Renal pelvis (tissue), 12 donors: ENCODE measurements at places on chromosomes 7 and 10.

- no peak for DNase-seq
Measured at GRCh38 chr7:94907811-94908322, 473 bp downstream of the PPP1R9A start.

GRCh38 chr10:73992899-73993788 lies 4.8 kb upstream of the VCL start:
- no peak for DNase-seq

DNA sequence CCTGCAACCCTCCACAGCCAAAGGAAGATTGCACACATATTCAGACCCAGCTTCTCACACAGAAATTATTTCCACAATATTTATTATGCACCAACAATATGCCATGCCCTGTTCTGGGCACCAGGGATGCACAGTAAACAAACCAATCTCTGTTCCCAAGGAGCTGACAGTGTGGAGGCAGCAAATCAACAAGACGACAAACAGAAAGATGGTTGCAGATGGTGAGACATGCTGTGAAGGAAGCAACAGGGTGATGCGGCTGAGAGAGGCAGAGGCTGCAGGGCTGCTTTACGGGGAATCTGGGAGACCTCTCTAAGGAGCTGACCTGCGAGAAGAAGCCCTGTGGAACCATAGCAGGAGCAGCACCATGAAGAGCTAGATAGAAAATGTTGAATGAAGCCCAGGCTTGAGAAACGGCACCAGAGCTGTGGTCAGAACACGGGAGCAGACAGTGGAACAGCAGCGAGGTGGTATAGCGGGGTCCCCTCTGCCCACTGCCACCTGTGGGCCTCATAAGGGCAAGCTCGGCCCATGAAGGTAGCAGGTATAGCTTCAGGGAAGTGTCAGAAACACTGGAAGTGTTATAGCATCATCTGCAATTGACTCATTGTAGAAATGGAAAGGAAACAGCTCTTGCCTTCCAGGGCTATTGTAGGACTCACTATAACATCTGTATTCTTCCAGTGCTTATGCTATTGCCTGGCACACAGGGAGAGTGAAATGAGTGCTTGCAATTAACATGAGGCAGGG lies 17.4 kb downstream of the RBP3 start:
- DNase-seq, result no peak

- DNase-seq, result no peak
Measured at GRCh38 chr7:132548489-132549078, 27.7 kb downstream of the PLXNA4 start.

DNA sequence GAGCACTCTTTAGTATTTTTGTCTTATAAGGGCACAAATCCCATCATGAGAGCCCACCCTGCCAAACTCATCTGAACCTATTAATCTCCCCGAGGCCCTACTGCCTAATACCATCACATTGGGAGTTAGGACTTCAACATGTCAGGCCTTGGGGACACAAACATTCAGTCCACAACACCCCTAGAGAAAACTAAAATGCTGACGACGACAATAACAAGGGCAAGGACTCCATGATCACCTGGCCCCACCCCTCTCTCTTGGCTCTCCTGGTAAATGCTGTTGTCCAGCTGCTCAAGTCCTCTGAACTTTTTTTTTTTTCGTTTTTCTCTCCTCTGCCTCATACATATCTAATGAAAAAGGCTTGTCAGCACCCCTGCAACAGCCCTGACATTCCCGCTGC lies 118.8 kb upstream of the MKI67 start:
- DNase-seq, result no peak

- DNase-seq, result peak; percentile 22
Measured at GRCh38 chr10:94546049-94546900, 687 bp downstream of the HELLS start.

DNA sequence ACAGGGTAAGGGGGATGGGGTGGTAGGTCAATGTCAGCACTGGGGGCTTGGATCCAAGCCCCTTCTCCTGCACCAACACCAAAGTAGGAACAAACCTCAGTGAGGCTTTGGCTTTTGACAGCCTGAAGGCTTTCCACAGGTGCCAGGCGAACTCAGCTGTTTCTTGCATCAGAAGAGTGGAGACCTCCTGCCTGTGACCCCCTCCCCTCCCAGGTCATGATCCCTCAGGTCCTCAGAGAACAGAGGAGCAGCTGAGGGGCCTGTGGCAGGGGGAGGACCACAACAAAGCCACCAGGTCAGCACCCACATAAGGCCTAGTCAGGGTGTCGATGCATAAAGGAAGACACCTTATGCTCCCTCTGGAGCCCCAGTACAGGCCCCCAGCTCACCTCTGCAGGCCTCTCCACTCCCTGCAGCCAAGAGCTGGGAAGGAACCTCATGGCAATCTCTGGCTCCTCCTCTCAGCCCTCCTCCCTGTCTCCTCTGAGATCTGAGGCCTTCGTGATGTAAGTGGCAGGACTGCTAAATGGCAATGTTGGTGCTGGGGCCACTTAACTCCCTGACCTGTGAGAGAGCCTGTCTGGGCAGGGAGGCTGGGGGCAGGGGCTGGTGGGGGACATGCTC lies 19.1 kb upstream of the PRRT4 start:
- DNase-seq, result no peak

GRCh38 chr10:94417321-94417720 lies 15.0 kb downstream of the TBC1D12 start:
- no peak for DNase-seq

DNA sequence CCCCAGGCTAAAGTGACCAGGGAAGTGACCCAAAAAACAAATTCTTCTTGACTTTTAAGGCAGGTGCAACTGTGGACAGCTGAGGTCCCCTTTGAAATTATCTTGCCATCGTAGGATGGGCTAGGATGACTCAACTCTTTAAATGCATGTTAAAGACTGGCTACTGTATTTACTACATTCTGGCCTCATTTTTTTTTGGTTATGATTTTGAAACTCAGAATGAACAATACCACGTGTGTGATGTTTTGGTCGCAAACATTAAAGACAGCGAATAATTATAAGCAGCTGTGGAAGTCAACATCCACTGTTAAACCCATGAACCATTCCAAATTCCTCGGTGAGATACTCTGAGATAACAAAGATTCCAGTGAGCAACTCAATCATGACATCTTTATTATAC lies 1.2 kb upstream of the SLC13A4 start:
- no peak for DNase-seq

DNA sequence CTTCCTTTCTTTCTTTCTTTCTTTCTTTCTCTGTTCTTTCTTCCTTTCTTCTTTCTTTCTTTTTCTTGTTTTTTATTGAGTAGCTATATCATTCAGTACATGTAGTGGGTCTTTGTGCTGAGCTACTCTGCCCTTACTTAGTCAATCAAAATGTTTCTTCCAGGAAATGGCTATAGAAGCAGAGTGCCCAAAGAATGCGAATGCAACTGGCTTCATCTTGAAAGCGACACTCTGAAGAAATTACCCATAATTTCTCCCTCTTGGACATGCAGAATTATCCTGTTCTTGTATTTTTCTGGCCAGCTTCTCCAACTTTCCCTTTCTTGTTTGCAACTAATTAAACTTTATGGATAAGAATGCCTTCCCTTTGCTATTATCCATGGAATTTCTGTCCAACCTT lies 441.5 kb downstream of the MAGI2 start:
- DNase-seq, result no peak

DNA sequence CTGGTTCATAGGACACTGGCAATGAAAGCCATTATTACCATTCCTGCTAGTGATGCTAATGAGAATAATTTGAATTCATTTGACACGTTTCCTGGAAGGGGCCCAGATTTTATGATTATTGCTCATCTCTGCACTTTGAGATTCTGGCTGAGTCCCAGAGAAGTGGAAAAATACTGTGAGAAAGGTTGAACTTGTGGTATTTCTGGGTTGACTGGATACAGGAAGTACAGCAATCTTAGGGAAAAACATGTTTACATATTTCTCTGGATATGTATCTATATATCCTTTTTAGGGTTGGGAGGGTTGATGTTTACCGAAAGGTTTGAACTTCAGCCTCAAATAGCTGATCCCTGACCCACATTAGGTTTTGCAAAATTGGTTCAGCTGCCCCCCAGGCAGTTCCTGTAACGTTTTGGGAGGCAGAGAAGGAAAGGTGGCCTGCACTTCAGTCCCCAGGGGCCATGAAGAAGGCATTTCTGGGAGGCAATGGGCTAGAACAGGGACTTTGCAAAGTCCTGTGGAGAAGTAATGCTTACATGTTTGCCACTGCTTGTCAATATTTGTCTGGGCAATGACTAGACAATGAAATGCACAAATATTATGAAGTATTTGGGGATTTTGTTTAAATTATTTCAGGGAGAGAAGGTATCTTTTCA lies 253.7 kb upstream of the PITRM1 start:
- DNase-seq, result no peak

DNA sequence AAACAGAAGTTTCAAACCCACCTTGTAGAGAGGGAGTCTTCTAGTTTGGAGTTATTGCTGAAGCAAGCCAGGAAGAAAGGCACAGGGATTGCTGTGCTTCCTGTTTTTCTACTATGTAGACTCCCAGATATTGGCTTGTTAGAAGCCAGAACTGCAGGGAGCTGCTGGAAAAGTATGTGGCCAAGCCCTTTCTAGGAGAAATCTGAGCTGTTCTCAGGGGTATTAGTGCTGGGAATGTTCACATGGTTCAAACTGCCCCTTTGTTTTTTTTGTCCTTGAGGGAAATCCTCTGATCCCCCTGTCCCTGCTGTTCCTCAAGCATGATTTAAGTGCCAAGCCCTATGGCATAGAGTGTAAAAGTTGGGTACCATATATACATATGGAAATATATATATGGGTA lies 184.0 kb downstream of the CCDC7 start:
- DNase-seq, result no peak

GRCh38 chr7:90834771-90835170 lies 238.7 kb downstream of the CDK14 start:
- DNase-seq, result no peak

GRCh38 chr10:114526126-114526503 lies 121.8 kb upstream of the AFAP1L2 start:
- no peak for DNase-seq

DNA sequence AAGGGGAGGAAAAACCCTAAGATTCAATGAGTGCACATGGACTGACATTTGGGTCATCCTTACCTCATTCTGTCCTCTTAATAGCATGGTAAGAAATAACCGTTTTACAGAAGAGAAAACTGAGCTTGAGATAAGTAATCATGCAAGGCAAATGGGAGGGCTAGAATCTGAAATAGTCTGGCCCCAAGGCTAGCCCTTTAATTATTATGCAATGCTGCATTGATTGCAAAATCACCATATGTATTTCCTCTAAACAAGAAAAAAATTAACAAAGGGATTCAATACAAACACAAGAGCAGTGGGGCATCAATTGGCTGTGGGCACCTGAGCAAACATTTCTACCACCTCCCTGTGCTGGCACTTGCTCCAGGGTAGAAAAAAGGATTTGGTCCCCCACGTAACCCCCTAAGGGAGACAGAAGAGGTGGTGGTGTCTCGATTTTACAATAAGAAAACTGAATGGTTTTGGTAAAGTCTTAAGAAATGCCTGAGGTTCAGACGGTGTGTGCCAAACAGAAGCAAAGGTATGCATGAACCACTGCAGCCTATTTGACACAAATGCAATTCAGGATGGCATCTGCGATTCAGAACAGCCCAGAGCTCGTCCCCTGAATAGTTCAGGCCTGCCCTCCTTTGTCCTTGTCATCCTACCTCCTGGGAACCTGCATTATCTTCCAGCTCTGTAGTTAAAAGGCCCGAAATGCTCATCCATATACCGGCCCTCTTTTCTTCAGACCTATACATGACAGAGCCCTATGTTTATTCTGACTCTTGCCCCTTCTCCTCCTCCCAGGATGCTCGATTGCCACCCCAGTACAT lies 23.6 kb downstream of the PIP4K2A start:
- no peak for DNase-seq

GRCh38 chr7:128863433-128863989 lies 855 bp downstream of the ATP6V1F start:
- DNase-seq, result no peak

DNA sequence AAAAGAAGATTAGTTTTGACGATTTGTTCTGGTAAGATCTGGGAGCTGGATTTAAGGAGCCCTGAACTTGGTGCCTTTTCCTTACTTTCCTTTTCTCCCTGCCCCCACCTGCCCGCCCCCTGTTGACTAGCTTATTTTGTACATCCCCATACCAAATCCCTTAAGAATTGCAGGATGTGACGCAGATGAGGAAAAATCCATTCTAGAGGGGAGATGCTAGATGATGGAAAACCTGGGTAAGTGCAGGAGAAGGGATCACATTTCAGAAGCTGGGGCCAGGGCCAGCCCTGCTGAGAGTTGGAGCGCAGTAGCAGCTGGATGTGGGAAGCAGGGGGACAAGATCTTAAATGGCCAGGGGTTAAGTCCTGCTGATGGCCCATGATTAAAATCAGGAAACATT lies 93.9 kb downstream of the CCDC3 start:
- DNase-seq, result peak; percentile 61

- no peak for DNase-seq
Measured at GRCh38 chr7:38759028-38759427, 127.9 kb upstream of the AMPH start.

- no peak for DNase-seq
Measured at GRCh38 chr10:73134727-73135126, 24.5 kb downstream of the NUDT13 start.

DNA sequence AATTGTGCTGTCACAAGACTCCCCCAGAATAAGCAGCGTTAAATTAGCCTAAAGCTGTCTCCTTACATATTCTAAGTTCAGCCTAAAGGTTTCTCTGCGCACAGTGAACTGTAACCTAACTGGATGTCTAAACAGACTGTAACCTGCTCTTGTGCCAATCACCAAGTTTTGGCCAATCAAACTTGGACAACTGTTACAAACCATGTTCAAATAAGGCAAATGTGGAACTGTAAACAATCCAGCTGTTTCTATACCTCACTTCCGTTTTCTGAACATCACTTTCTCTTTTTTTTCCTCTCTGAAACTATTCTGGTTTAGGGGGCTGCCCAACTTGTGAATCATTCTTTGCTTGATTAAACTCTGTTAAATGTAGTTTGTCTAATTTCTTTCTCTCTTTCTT lies 252.2 kb upstream of the HABP2 start:
- no peak for DNase-seq

- DNase-seq, result no peak
Measured at GRCh38 chr10:33414841-33415240, 80.4 kb upstream of the NRP1 start.

DNA sequence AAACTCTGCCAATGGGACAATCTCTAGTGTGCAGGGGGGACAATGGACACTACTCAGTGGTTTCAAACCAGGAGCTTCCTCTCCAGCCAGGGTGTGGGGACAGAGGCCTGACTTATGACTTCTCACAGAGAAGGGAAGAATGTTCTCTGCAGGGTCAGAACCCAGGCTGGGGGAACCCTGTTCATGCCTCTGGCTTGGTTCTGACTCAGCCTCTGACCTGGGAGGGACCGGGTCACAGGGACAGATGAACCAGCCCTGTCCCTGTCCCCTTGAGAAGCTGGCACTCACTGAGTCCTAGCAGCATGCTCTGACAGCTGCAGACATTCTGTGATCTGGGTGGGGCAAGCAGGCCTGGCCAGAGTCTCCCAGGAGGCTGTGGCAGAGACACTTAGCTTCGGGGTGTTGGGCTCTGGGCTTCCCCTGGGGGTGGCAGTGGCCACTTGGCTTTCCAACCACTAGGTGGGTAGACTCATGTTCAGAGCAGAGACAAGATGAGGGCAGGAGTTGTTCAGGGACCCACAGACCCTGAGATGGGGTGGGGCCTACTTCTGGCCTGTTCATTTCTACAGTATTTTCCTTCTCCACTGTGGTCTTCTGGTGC lies 13.6 kb downstream of the TSPAN15 start:
- DNase-seq, result no peak

GRCh38 chr7:152661479-152661878 lies 14.5 kb downstream of the XRCC2 start:
- DNase-seq, result no peak

GRCh38 chr7:97015756-97016380 lies 8.8 kb downstream of the DLX5 start:
- DNase-seq, result no peak

- no peak for DNase-seq
Measured at GRCh38 chr7:117250801-117251200, 72.1 kb downstream of the WNT2 start.
